ENCODE measurements at places on chromosomes 1 and 21. TPM values are rescaled to one million over a fixed set of nuclear protein-coding genes. Genes with fewer than 3 reads are reported as not detected.

GRCh38 chr21:34354836-34355235 is 9.0 kb upstream of the KCNE2 start:
- no peak overlapping the region for H3K27ac ChIP-seq
- H3K36me3 ChIP-seq = no peaks in the 10 kb centered on the region
- H3K4me1 ChIP-seq = no peaks in the 10 kb centered on the region
- H3K27me3 ChIP-seq = no peaks in the 10 kb centered on the region
- H3K4me3 ChIP-seq = no peak overlapping the region

DNA sequence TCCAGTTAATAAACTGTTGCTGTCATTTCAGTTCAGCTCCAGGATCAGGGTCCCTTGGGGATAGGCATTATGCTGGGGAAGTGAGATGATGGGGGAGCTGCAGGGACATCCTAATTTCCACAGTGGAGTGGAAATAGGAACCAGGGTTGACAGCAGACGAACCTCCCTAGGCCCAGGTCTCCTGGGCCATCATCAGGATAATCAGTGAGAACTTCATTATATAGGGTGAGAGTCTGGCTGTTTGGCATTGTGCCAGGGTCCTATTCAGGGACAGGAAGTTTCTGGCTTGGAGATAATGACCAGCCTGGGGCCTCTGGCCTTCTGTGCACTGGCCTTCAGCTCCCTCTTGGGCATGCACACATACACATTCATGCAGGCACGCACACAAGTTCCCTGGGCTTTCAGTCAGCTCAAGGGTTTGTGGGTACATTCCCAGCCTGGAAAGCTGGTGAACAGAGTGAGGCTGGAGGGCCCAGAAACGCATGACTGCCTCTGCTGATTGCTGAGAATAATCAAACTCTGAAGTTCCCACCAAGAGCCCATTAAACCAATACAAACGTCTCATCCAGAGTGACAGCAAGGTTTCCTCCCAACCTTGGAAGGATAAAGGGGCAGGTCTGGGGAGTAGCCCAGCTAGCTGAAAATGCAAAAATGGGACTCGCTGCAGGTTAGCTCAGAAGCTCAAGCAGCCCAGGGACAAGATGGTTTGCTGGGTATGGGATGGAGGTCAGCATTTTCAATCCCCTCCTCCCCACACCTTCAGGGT is 13.9 kb upstream of the LRIG2 start:
- no peaks in the 10 kb centered on the region for H3K36me3 ChIP-seq
- H3K27ac ChIP-seq = no peak overlapping the region
- DNase-seq = no peak
- H3K27me3 ChIP-seq = no peaks in the 10 kb centered on the region
- H3K4me3 ChIP-seq = no peak overlapping the region

FABP3 gene
- total RNA-seq = 0.67 TPM

GRCh38 chr21:35048706-35049617 is at the start of gene RUNX1:
RUNX1 (minus strand) TSS chr21:35049302.
- H3K4me1 ChIP-seq = peaks cover 47% of the 10 kb centered on the region
- peak within 1 kb of the TSS; percentile 77 for H3K27ac ChIP-seq
- DNase-seq = peak; percentile 79
- peak within 1 kb of the TSS; percentile 76 for H3K4me3 ChIP-seq
- no peaks in the 10 kb centered on the region for H3K36me3 ChIP-seq
- no peaks in the 10 kb centered on the region for H3K27me3 ChIP-seq

KRTAP19-1 gene
- total RNA-seq = not detected

DNA sequence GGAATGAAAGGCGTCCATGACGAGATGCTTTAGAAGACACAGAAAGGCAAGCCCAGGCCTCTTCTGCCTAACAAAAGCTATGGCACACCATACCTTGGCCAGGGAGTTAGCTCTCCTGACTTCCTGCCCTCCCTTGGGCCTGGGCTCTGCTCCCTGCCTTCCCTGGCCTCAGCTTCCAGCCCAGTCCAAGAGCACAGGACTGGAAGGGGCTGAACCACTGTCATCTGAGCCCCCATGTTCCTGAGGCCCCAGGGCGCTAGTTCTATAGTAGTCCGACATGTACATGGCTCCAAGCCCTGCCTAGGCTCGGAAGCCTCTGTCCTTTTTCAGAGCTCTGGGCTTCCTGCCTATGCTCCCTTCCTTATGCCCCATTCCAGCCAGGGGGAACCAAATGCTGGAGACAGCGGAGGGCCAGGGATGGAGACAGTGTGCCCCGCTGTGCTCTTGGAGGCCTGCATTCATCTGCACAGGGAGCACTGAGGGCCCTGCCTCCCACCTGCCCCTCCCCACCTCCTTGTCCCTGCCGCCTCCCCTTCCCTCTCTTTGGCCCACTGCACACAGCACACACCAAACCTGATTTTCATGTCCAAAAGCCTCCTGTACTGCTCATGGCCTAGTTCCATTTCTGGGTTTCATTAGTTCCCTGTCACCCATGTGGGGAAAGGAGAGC is 240.1 kb downstream of the RHOU start:
- no peaks in the 10 kb centered on the region for H3K4me1 ChIP-seq
- no peak overlapping the region for H3K27ac ChIP-seq
- no peak overlapping the region for H3K4me3 ChIP-seq
- H3K27me3 ChIP-seq = no peaks in the 10 kb centered on the region

TMPRSS3 gene
- total RNA-seq = 1.2 TPM

TCEA3 gene
- 54.2 TPM for total RNA-seq

DNA sequence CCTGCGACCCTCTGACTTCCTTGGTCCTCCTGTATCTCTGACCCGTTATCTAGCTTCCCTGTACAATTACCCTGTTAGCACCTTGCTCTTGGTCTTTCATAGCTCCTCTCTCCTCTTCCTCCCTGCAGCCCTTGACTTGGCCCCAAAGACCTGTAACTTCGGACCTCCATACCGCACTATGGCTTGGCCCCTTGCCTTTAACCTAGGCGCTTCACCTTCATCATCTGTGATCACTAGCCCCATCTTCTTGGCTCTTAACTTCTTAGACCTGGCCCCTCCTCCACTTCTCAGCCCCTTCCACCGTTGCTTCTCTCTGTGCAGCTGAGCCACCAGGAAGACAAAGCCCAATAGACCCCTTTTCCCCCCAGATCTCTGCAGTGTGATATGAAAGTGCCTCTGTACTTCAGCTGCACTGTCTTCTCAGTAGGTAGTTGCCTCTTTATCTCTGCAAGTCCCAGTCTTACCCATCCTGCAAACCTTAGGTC is 740 bp downstream of the ZNF691 start:
- DNase-seq = no peak
- H3K4me3 ChIP-seq = peak overlapping the region; percentile 97
- peaks cover 22% of the 10 kb centered on the region for H3K4me1 ChIP-seq

DNA sequence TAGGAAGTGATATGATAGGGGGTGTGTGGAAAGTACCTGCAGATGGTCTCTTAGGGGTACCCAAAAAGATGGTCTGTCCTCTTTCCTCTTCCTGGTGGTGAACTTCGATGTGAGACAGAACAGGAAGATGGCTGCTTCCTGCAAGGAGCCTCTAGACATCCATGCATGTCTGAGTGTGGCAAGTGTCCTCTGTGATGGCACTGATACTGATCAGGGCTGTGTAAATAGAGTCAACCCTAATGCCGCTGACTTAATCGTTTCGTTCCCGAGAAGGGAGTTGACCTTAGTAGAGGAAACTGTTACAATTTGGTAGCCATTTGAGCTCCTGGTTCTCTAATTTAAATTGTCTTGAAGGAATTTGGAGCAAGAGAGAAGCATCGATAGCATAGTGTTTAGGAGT is 168.6 kb downstream of the VPS13D start:
- H3K36me3 ChIP-seq = peaks cover 6% of the 10 kb centered on the region
- DNase-seq = no peak
- no peaks in the 10 kb centered on the region for H3K4me1 ChIP-seq
- H3K4me3 ChIP-seq = no peak overlapping the region
- H3K27ac ChIP-seq = no peak overlapping the region
- H3K27me3 ChIP-seq = no peaks in the 10 kb centered on the region

- H3K36me3 ChIP-seq = no peaks in the 10 kb centered on the region
- no peak overlapping the region for H3K27ac ChIP-seq
- H3K4me3 ChIP-seq = no peak overlapping the region
- DNase-seq = no peak
- no peaks in the 10 kb centered on the region for H3K4me1 ChIP-seq
- no peaks in the 10 kb centered on the region for H3K27me3 ChIP-seq
These were observed 267.7 kb downstream of the PRDM2 start for GRCh38 chr1:13967707-13968106.

DNA sequence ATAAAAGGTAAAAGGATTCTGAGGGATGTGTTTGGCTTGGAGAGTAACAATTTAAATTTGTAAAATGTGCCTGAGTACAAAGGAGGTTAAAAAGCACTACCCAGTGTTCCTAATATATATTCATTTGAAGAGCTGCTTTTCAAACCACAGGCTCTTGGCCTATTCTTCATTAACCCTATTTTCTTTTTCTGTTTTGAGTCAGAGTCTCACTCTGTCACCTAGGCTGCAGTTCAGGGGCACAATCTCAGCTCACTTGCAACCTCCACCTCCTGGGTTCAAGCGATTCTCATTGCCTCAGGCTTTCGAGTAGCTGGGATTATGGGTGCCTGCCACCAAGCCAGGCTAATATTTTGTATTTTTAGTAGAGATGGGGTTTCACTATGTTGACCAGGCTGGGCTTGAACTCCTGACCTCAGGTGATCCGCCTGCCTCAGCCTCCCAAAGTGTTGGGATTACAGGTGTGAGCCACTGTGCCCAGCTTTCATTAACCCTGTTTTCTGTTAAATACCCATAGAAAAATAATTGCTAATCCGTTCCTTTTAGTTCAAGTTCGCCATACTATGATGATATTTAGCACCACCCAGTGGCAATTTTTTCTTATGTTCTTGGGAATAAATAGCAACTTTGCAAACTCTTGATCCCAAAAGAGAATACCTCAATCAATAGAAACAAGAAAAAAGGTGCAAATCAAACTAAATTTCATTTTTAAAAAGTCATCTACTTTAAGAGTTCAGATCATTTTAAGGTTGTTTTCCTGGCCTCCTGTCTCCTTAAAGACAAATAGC is 30.5 kb downstream of the ZBTB8OS start:
- H3K36me3 ChIP-seq = no peaks in the 10 kb centered on the region
- H3K27ac ChIP-seq = no peak overlapping the region
- H3K4me1 ChIP-seq = peaks cover 13% of the 10 kb centered on the region
- H3K27me3 ChIP-seq = no peaks in the 10 kb centered on the region

GRCh38 chr21:29217818-29218291 is 80.9 kb upstream of the BACH1 start:
- no peak overlapping the region for H3K27ac ChIP-seq
- H3K4me1 ChIP-seq = no peaks in the 10 kb centered on the region
- no peaks in the 10 kb centered on the region for H3K27me3 ChIP-seq
- H3K36me3 ChIP-seq = no peaks in the 10 kb centered on the region

FTCD gene
- total RNA-seq = 5.7 TPM

DNA sequence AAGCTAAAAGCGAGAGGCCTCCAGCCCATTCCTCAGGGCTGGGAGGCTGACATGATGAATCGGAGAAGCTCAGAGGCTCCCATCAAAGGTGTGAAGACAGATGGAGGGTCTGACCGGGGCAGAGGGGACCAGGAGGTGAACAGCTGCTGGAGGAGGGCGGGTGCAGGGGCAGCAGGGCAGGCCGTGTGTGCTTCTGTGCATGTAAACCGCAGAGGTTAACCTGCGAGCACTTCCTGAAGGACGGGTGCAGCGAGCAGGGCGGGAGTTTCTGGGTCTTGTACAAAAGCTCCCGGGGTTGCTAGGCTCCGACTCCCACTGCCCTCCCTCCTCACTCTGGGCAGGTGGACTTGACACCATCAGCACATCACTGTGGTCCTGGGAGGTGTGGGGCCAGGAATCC is 75.2 kb downstream of the PAX7 start:
- no peak overlapping the region for H3K27ac ChIP-seq
- no peaks in the 10 kb centered on the region for H3K36me3 ChIP-seq
- H3K27me3 ChIP-seq = no peaks in the 10 kb centered on the region
- H3K4me1 ChIP-seq = no peaks in the 10 kb centered on the region
- DNase-seq = no peak

NOS1AP gene
- total RNA-seq = not detected

SERPINC1 gene
- not detected for total RNA-seq

DNA sequence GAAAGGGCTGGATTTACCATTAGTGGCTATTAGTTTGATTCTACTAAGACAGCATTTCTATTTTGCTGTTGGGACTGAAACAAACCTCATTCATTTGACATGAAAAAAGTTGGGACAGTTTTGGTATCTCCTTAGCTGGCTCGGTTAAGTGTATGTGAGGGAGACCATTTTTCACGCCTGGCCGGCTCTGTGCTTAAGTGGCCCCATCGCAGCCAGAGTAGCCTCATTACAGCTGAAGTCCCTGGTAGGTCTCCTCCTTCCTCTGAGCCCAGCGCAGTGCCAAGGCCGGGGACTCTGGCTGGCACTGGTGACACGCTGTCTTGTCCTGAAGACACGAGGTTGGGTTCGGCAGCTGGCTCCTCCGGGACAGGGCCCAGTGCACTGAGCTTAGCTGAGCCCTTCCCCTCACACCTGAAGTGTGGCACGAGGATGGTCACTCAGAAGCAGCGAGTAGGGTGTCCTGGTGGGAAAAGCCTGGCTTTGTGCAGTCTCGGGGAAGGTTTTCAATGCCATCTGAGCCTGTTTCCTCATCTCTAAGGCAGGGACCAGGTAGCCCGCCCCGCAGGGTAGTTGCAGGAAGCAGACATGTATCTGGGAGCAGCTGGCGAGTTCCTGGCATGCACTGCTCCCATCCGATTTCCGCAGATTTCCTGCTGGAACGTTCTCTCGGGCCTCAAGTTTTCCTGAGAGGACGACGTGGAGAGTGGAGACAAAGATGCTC is 196.5 kb downstream of the DYRK1A start:
- no peaks in the 10 kb centered on the region for H3K36me3 ChIP-seq
- peak overlapping the region; percentile 82 for H3K27ac ChIP-seq
- H3K27me3 ChIP-seq = no peaks in the 10 kb centered on the region
- DNase-seq = no peak
- peak overlapping the region; percentile 99 for H3K4me3 ChIP-seq

DNA sequence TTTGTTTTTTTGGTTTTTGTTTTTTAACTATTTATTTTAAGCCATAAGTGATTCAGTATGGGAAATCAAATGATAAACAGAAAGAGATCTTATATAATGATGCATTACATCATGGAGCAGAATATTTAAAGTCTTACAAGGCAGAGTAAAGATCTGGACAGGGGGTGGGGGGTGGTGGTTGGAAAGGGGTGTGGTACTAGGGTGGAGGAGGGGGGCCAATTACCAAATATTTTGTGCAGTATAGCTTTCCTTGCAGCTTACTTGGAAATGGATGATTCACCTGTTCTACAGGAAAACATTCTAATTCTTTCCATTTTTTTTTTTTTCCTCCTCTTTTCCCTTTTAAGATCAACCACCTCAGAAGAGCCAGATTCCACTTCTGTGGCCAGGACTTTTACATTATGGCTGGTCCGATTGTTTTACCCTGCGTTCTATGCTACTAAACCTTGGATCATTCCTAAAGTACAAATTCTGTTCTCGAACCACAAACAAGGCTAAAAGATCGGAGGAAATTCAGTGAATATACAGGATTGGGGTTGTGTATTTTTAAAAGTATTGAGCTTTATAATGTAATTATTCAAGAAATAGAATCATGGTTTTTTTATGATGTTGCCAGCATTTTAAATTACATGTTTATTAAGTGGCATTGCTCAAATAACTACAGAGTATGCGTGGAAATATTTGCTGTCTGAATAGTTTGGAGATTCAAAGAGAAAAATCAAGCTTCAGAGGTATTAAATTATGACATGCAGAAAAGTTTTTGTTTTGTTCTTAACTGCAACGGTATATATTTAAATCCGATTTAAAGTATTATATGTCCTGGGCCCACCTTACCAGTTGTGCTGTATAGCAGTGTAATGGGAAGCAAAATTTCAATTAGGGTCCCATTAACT is 859.5 kb downstream of the USP25 start:
- DNase-seq = no peak
- no peaks in the 10 kb centered on the region for H3K4me1 ChIP-seq
- no peak overlapping the region for H3K4me3 ChIP-seq
- H3K36me3 ChIP-seq = no peaks in the 10 kb centered on the region
- H3K27ac ChIP-seq = no peak overlapping the region

GRCh38 chr1:234737967-234738314 is 128.0 kb upstream of the IRF2BP2 start:
- H3K4me1 ChIP-seq = no peaks in the 10 kb centered on the region
- DNase-seq = no peak
- H3K36me3 ChIP-seq = no peaks in the 10 kb centered on the region
- H3K27me3 ChIP-seq = no peaks in the 10 kb centered on the region
- no peak overlapping the region for H3K27ac ChIP-seq

All from naive thymus-derived CD4-positive, alpha-beta T cell (primary cell).